NT2/D1 (cell line): ENCODE measurements at places on chromosomes 3 and 15.

DNA sequence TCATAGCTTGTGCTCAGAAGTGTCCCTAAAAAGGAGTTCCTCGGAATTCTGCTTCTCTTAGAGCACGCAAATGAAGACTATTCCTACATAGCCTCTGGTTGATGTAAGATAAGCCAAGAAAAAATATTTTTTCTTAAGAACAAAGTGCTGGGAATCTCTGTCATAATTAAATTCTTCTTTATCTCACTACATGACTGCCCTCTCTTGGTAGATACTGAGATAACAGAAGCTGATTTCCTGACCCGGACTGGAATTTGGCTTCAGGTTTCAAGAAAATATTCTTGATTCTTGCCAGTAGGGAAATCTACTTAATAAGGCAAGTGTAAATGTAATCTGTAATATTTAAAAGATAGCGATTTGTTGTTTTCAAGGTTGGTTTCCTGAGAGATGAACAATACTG, 31.3 kb upstream of the SETMAR start:
- peak; percentile 27 for DNase-seq

- no peak for DNase-seq
These were observed 399.9 kb upstream of the CBLB start for GRCh38 chr3:106268696-106269095.

- no peak for DNase-seq
These were observed 218.4 kb upstream of the LINGO1 start for GRCh38 chr15:77851086-77851485.

- DNase-seq: no peak
These were observed 360.2 kb upstream of the NR2F2 start for GRCh38 chr15:95970326-95970725.

DNA sequence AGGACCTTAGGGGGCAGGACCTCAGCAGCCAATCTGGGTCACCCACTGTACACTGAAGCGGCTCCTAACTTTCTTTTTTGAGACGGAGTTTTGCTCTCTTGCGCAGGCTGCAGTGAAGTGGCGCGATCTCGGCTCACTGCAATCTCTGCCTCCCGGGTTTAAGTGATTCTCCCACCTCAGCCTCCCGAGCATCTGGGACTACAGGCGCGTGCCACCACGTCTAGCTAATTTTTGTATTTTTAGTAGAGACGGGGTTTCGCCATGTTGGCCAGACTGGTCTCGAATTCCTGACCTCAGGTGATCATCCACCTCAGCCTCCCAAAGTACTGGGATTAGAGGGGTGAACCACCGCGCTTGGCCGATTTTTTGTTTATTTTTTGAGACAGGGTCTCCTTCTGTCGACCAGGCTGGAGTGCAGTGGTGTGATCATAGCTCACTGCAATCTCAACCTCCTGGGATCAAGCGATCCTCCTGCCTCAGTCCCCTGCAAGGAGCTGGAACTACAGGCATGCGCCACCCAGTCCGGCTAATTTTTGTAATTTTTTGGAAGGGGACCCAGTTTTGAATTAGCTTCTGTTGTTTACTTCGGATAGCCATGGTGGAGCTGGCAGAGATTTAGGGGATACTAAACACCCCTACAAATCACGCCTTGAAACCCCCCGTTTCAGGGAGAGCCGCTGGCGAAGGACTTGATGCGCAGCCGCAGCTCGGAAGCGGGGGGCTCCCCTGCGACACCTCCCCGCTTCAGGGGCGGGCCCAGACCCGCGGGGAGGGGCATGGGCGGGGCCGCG, 1.5 kb upstream of the CLK3 start:
- DNase-seq: no peak

- no peak for DNase-seq
These were observed 29.7 kb downstream of the ACSBG1 start for GRCh38 chr15:78204351-78205309.
